Heart right ventricle (tissue), 16 donors: ENCODE measurements at places on chromosomes 16 and 17. TPM values are rescaled to one million over a fixed set of nuclear protein-coding genes. Genes with fewer than 3 reads are reported as not detected.
A peak's percentile ranks its signal among the peaks of the same experiment; 100 is the strongest.

DNA sequence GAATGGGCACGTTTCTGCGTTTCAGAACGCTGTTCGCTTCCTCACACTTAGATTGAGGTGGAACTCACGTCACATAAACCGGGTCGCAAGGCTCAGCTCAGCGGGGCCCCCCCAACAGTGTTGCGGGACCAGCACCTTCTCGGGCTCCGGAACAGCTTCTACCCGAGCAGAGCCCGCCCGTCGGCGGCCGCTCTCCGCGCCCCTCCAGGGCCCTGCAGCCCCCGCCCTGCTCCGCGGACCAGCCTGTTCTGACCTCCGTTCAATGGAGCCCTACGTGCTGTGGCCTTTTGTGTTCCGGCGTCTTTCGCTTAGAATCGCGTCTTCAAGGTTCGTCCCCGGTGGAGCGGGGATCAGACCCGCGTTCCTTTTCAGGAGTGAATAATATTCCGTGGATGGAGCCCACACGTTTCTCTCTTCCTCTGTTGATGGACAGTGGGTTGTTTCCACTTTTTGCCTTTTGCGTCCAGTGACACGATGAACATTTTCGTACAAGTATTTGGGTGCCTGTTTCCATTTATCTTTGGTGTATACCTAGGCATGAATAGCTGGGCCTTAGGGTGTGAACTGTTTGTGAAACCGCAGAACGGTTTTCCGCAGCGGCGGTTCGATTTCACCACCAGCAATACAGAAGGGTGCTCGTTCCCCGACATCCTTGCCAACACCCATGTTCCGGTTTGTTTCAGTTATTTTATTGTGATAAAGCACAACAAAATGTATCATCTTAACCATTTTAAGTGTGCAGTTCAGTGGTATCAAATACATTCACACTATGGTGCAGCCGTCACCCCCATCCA lies 2.3 kb upstream of the SLC22A31 start:
- no peak overlapping the region for H3K27ac ChIP-seq
- peak overlapping the region; percentile 32 for H3K4me3 ChIP-seq
- DNase-seq, result no peak
- H3K4me1 ChIP-seq, result peaks cover 10% of the 10 kb centered on the region

- DNase-seq, result peak; percentile 41
- H3K4me1 ChIP-seq, result no peaks in the 10 kb centered on the region
- H3K4me3 ChIP-seq, result peak overlapping the region; percentile 40
- peaks cover 5% of the 10 kb centered on the region for H3K27me3 ChIP-seq
- H3K36me3 ChIP-seq, result no peaks in the 10 kb centered on the region
- no peak overlapping the region for H3K27ac ChIP-seq
These were observed 184.8 kb upstream of the ZFHX3 start for GRCh38 chr16:73232555-73233328.

GRCh38 chr17:58268326-58268725 lies 12.4 kb downstream of the MPO start:
- H3K27me3 ChIP-seq, result peaks cover 35% of the 10 kb centered on the region
- no peak overlapping the region for H3K27ac ChIP-seq
- no peak for DNase-seq
- H3K4me3 ChIP-seq, result no peak overlapping the region

GRCh38 chr16:11792410-11793241 lies 4.4 kb downstream of the ZC3H7A start:
- H3K27me3 ChIP-seq, result no peaks in the 10 kb centered on the region
- H3K4me3 ChIP-seq, result no peak overlapping the region
- no peak for DNase-seq
- peaks cover 46% of the 10 kb centered on the region for H3K4me1 ChIP-seq

DNA sequence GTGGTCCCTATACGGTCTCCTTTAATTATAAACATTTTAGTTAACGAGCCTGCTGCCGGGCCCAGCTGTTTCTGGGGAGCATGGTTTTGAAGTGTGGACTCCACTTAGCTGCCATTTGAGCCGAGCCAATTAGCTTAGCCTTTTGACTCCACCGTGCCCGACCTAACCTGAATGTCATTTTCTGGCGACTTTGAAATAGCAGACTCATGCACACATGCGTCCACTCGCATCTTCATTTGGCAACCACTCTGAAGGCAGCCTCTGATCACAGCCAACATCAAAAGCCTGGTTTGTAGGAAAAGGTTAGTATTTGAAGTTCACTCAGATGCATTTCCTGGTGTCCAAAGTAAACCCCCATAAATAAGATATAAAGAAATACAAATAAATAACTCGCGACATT lies 16.8 kb downstream of the AXIN2 start:
- DNase-seq, result no peak
- no peak overlapping the region for H3K4me3 ChIP-seq
- peaks cover 30% of the 10 kb centered on the region for H3K4me1 ChIP-seq
- H3K27me3 ChIP-seq, result no peaks in the 10 kb centered on the region

IGFALS gene
- 0.14 TPM for total RNA-seq

SPATA32 gene
- total RNA-seq, result not detected

DNA sequence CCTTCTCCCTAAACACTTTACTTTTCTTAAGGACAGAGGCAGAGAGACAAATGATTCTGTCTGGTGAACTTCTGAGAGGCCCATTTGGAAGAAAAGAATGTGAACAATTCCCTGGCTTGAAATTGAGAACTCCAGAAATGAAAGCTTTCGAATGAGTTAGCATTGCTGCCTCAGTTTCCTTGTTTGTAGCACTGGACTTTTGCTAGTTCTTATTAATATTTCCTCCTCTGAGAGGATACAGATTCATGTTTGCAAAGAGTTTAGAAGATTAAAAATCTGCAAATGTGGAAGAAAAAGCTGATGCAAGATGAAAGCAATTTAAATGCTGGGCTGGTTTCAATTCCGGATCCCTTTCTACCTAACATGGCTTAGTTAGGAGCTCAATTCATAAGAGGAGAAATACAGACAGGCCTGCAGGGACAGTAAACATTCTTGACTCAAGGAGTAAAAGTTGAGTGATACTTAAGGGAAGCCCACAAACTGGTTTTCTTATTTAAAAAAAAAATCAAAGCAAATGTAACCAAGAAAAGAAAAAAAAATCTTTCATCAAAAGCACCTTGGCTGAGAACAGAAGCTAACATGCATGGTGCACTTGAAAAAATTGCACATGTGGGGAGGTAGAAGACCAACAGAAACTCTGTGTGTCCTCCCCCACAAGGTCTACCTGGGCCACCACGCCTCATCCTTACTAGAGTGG lies 27.1 kb downstream of the HNF1B start:
- H3K27me3 ChIP-seq, result peaks cover 15% of the 10 kb centered on the region
- no peak for DNase-seq
- no peak overlapping the region for H3K27ac ChIP-seq

DNA sequence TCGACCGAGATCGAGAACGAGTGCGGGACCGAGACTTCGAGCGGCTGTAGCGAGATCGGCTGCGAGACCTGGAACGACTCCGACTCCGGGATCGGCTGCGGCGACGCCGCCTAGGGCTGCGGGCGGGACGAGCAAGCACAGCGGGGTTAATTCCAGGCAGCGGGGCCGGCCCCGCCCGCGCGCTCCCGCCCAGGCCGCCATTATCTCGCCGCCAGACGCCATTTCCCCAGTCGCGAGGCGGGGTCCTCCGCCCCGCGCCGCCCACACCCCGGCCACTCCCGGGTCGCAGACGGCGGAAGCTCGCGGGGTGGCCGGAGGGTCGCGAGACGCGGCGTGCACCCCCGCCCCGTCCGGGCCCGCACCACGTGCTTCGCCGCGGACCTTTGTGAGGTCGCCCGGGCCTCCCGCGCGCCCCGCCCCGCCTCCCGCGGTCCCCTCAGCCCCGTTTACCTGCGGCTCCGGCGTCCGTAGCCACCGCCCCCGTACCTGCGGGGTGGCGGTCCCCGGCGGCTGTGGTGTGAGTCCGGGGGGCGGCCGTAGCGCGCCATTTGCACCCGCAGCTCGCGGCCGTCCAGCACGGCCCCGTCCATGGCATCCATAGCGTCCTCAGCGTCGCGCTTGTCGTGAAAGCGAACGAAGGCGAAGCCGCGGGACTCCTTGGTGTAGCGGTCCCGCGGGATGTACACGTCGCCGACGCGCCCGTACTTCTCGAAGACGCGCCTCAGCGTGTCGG lies 616 bp downstream of the SRSF2 start:
- DNase-seq, result peak; percentile 81
- H3K4me3 ChIP-seq, result peak overlapping the region; percentile 97
- peak overlapping the region; percentile 95 for H3K27ac ChIP-seq
- H3K36me3 ChIP-seq, result peaks cover 56% of the 10 kb centered on the region
- peaks cover 77% of the 10 kb centered on the region for H3K4me1 ChIP-seq

C17orf113 gene
- total RNA-seq, result 1.2 TPM

DNA sequence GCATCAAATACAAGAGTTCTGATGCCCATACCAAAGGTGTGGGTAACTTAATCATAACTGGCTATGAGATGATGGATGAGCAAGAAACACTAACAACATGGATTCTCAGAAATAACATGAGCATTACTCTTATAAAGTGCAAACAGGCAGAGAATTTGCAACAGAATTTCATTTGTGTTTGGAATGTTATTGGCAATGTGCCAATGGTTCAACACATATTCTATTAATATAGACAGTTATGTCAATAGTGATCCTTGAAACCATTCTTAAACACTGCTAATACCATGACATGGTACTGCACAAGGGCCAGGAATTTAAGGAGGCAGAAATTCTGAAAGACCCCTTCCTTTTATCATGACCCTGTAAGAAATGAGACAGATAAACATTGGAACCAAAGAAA lies 217.1 kb upstream of the WSB1 start:
- H3K27me3 ChIP-seq, result peaks cover 29% of the 10 kb centered on the region
- H3K4me3 ChIP-seq, result no peak overlapping the region
- no peaks in the 10 kb centered on the region for H3K36me3 ChIP-seq
- DNase-seq, result no peak
- H3K27ac ChIP-seq, result no peak overlapping the region

KCNH4 gene
- 0.22 TPM for total RNA-seq

C17orf50 gene
- not detected for total RNA-seq

PIK3R5 gene
- total RNA-seq, result 0.66 TPM

DNA sequence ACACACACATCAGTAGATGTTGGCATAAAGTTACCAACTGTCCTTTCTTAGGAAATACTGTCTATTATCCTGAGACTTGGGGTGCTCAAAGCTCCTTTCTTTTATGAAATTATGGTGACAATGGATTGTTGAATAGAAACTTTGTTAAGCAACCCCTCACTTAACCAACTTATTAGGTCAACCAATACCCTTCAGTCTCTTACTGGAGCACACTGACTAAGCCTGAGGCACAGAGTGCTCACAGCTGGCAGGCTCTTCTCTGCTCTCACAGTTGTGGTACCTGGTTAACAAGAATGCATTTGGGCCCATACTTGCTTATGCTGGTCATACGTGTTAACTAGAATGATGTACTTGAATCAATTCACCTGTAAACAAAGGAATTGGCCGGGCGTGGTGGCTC lies 24.8 kb downstream of the CD300LF start:
- H3K27me3 ChIP-seq, result peaks cover 3% of the 10 kb centered on the region
- no peak for DNase-seq
- H3K27ac ChIP-seq, result no peak overlapping the region
- no peaks in the 10 kb centered on the region for H3K4me1 ChIP-seq
- H3K36me3 ChIP-seq, result no peaks in the 10 kb centered on the region

DNA sequence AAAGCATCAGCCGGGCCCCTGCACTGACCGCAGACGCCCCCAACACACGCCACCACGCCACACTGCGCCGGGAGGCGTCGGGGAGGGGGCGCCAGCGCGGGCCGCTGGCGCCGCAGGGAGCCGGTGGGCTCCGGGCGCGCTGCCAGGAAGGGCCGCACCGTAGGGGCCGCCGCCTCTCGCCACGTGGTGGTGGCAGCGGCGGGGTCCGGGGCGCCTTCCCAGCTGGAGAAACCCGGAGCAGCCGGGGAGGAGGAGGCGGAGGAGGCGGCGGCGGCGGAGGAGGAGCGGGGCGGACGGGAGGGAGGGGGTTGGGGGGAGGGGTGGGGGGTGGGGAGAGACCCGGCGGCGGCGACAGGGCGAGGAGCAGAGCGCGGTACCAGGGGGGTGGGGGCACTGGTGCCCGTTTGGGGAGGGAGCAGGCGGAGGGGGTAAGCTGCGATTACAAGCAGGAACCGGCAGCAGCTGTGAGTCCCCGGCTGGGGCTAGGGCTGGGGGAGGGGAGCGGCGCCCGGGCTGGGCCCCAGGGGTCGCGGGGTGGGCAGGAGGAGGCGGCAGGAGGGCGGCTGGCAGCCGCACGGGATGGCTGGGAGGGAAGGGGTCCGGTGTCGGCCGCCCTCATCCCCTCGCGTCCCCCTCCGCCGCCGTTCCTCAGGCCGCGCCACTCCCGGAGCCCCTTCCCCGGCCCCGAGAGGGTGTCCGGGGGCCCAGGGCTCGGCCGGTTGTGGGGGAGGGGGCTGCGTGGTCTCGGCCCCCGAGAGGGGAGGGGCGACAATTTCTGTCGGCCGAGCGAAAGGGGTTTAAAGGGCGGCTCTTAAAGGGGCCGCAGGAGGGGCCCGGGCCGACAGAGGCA lies at the start of gene TBKBP1:
Gene TBKBP1, plus strand, starts transcription at position 431 of the 850 bp plus-strand sequence. CDS start 1,952 bp downstream, outside the sequence.
- no peaks in the 10 kb centered on the region for H3K36me3 ChIP-seq
- DNase-seq, result peak; percentile 46
- peaks cover 39% of the 10 kb centered on the region for H3K4me1 ChIP-seq
- H3K4me3 ChIP-seq, result peak within 1 kb of the TSS; percentile 98
- H3K27me3 ChIP-seq, result no peaks in the 10 kb centered on the region
- peak within 1 kb of the TSS; percentile 94 for H3K27ac ChIP-seq

HBA2 gene
- total RNA-seq, result 91.7 TPM

KRTAP4-16 gene
- total RNA-seq, result not detected

DNA sequence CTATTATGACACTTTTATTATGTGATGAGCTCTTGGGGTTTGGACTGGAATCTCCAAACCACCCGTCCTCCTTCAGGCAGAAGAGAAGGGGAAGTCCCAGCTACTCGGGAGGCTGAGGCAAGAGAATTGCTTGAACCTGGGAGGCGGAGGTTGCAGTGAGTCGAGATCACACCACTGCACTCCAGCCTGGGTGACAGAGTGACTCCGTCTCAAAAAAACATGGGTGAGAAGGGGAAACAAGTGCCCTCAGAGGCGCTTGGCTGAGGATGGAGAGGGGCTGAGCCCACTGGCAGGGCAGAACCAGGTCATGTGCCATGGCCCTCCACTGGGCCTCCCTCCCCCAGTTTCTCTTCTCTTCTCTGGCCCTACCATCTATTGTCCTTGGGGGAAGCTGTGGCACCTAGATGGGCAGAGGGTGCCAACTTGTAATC lies 120.9 kb upstream of the SMURF2 start:
- H3K27me3 ChIP-seq, result no peaks in the 10 kb centered on the region
- no peak overlapping the region for H3K27ac ChIP-seq
- peaks cover 18% of the 10 kb centered on the region for H3K4me1 ChIP-seq
- peaks cover 32% of the 10 kb centered on the region for H3K36me3 ChIP-seq
- no peak for DNase-seq
- H3K4me3 ChIP-seq, result no peak overlapping the region

- H3K27me3 ChIP-seq, result peaks cover 3% of the 10 kb centered on the region
- H3K4me3 ChIP-seq, result no peak overlapping the region
- no peaks in the 10 kb centered on the region for H3K4me1 ChIP-seq
- H3K27ac ChIP-seq, result no peak overlapping the region
These were observed 33.3 kb upstream of the DYNLRB2 start for GRCh38 chr16:80507538-80507937.

DNA sequence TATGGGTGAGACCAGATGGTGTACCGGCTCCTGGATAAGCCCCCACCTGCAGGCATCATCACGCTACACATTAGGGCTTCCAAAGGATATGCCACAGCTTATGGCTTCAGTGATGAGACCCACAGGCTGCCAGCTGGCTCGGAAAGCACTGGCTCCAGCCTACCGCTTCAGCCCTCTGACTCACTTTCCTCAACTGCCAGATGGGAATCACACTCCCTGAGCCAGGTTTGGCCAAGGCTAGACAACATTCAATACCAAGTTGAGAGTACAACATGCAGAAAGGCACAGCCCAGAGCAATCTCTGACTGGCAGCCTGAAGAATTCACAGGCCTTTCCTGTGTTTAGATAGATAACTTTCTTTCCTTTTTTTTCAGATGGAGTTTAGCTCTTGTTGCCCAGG lies 10.3 kb downstream of the CENPV start:
- H3K36me3 ChIP-seq, result peaks cover 12% of the 10 kb centered on the region
- H3K4me1 ChIP-seq, result no peaks in the 10 kb centered on the region
- no peaks in the 10 kb centered on the region for H3K27me3 ChIP-seq
